T-helper 17 cell (primary cell): ENCODE measurements at places on chromosomes 16 and 17.

- H3K36me3 ChIP-seq, result no peaks in the 10 kb centered on the region
- no peak overlapping the region for H3K4me3 ChIP-seq
- H3K27ac ChIP-seq, result no peak overlapping the region
- no peak for DNase-seq
- H3K27me3 ChIP-seq, result peaks cover 32% of the 10 kb centered on the region
Observed at GRCh38 chr17:9729735-9730420, 61.5 kb downstream of the DHRS7C start.

DNA sequence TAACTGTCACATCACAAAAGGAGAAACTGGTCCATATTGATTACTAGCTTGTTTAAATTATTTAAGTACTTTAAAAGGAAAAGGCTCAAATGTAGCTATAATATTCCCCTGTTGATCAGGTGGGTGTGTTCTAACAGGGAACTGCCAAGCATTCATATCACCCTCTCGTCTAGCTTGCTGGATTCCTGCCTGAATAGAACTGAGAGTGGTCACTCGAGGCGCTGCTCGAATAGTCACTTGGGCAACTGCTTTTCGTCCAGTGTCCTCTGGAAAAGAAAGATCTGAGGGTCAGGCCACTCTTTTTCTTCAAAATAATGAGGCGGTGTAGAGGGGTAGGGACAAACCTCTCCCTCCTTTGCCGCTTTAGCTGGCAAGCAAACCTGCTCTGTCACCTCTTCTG is 36.4 kb upstream of the USP22 start:
- no peak overlapping the region for H3K27ac ChIP-seq
- no peaks in the 10 kb centered on the region for H3K4me1 ChIP-seq
- no peak overlapping the region for H3K4me3 ChIP-seq
- H3K36me3 ChIP-seq, result peaks cover 4% of the 10 kb centered on the region
- peaks cover 36% of the 10 kb centered on the region for H3K27me3 ChIP-seq

GRCh38 chr17:75917141-75917916 is 12.6 kb upstream of the MRPL38 start:
- DNase-seq, result no peak
- peaks cover 7% of the 10 kb centered on the region for H3K36me3 ChIP-seq
- H3K4me3 ChIP-seq, result peak overlapping the region; percentile 64

DNA sequence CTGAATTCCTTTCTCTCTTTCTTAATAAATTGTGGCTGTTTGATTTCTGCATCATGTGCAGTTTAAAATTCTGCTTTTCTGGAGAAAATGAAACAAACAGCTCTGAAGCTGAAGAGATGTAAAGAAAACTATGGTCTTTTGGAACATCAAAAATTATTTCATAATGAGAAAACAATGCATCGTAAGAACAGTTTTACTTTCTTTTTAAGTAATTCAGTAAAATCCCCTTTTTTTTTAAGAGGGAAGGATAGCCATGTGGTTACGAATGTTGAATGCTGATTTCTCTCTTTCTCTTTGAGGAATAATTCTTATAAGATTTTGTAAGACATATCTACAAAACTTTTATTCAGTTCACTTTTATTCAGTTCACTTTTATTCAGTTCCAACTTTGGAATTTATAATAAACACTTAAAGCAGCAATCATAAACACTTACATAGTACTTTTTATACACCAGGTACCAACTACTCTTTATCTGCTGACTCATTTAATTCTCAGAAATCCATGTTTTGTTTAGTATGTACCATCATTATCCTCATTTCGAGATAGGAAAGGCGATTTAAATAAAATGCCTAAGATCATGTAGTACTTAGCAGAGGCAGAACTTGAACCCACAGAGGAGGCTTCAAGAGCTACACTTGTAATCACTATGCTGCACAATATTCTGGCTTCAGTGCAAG is 26.6 kb downstream of the CNTNAP4 start:
- H3K4me1 ChIP-seq, result no peaks in the 10 kb centered on the region
- H3K27me3 ChIP-seq, result no peaks in the 10 kb centered on the region
- DNase-seq, result no peak
- no peak overlapping the region for H3K27ac ChIP-seq
- H3K4me3 ChIP-seq, result no peak overlapping the region

GRCh38 chr17:17783825-17784656 is 52.7 kb downstream of the SREBF1 start:
- H3K4me1 ChIP-seq, result peaks cover 15% of the 10 kb centered on the region
- DNase-seq, result no peak
- H3K36me3 ChIP-seq, result no peaks in the 10 kb centered on the region
- no peaks in the 10 kb centered on the region for H3K27me3 ChIP-seq
- H3K27ac ChIP-seq, result peak overlapping the region; percentile 75
- peak overlapping the region; percentile 91 for H3K4me3 ChIP-seq

DNA sequence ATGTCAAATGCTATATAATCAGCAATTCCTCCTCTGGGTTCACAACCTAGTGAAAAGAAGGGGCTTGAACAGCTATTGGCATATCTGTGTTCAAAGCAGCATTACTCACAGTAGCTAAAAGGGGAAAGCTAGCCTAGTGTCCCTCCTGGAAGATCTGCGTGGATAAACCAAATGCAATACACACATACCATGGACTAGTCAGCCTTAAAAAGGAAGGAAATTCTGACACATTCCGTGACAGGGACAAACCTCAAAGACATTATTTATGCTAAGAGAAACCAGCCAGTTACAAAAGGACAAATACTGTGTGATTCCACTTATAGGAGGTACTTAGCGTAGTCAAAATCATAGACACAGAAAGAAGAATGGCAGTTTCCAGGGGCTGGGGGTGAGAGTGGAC is 90.1 kb downstream of the XYLT1 start:
- peak overlapping the region; percentile 95 for H3K27ac ChIP-seq
- no peak for DNase-seq
- no peaks in the 10 kb centered on the region for H3K27me3 ChIP-seq
- H3K4me3 ChIP-seq, result no peak overlapping the region
- peaks cover 48% of the 10 kb centered on the region for H3K4me1 ChIP-seq
- no peaks in the 10 kb centered on the region for H3K36me3 ChIP-seq

DNA sequence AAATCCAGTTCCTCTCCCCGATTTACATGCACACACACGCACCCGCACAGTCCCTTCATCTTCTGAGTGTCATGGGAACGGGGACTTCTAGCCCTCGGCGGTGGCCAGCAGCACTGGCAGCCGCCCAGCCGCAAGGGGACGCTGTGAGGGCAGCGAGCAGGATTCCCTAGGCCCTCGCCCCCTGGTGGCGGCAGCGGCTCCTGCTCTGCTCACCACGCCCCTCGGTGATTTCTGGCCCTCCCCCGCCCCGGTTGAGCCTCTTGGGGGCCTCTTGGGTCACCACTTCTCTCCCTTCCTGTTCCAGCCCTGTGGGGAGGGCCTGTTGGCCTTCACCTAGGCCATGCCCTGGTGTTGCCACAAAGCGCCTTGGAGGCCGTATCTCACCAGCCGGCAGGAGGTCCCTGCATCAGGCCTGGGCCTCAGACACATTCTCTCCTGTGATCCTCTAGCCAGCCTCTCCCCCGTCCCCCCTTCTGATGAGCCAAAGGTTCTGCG is 75.2 kb upstream of the KSR1 start:
- DNase-seq, result peak; percentile 73
- peak overlapping the region; percentile 31 for H3K4me3 ChIP-seq
- H3K4me1 ChIP-seq, result peaks cover 6% of the 10 kb centered on the region
- H3K27me3 ChIP-seq, result peaks cover 34% of the 10 kb centered on the region

- no peaks in the 10 kb centered on the region for H3K27me3 ChIP-seq
- H3K4me1 ChIP-seq, result peaks cover 34% of the 10 kb centered on the region
- H3K27ac ChIP-seq, result peak overlapping the region; percentile 14
- no peak overlapping the region for H3K4me3 ChIP-seq
- DNase-seq, result no peak
Observed at GRCh38 chr17:68319410-68320162, 28.3 kb downstream of the ARSG start.

DNA sequence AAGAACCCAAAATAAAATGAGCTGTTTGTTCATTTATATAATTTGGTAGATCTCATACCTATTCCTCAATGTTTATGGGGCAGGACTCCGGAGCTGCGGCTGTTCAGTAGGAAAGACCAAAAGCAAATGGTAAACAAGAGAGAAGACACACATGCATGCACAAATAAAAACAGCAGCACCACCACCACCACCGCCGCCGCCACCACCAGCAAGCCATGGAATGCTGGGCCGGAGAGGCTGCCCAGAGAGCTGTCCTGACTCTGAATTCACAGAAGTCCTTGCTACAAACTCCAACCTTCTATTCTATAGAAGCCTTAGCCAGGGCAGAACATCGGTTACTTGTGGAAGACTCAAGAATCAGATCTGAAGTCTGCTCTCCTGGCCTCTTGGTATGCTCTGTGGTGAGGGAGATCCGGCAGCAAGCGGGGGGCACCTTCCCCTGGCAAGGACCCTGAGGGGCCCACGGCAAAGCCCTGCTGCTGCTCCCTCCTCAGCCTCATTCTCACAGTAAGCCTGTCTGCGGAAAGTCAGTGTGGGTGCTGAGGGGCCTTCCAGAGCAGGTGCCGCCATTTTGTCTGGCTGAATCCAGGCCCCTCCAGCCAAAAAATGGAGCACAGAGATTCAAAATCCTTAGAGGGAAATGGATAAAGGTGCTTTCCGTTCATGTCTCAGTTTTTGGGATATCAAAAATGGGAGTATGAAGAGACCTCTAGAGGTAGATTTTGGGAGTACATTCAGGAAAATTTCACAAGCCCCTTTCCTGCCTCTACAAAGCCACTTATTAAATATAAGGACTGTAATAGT is 6.4 kb upstream of the FOXJ1 start:
- H3K4me3 ChIP-seq, result no peak overlapping the region
- peak overlapping the region; percentile 47 for H3K27ac ChIP-seq
- H3K36me3 ChIP-seq, result peaks cover 2% of the 10 kb centered on the region
- H3K4me1 ChIP-seq, result peaks cover 47% of the 10 kb centered on the region
- no peaks in the 10 kb centered on the region for H3K27me3 ChIP-seq

DNA sequence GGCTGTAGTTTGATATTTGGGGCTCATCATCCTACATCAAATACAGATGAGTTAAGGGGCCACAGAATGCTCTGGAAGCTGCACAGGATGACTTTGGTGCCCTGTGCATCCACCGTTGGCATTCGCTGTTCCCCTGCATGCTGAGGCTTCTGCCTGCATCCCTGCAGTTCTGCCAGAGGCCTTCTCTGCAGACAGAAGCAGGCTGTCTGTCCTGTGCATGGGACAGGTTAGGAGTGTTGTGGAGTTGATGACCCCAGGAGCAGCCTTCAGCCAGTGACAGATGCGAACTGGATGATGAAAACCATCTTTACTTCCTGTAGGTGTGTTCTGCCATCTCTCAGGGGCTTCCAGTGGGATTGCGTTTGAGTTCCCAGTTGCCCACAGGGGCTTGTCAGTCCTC is 13.6 kb upstream of the TNS4 start:
- H3K27me3 ChIP-seq, result no peaks in the 10 kb centered on the region
- H3K36me3 ChIP-seq, result no peaks in the 10 kb centered on the region
- H3K27ac ChIP-seq, result peak overlapping the region; percentile 92
- H3K4me3 ChIP-seq, result peak overlapping the region; percentile 90
- peaks cover 48% of the 10 kb centered on the region for H3K4me1 ChIP-seq

GRCh38 chr17:7781429-7781828 is 52.6 kb upstream of the KDM6B start:
- no peak for DNase-seq
- H3K27me3 ChIP-seq, result peaks cover 17% of the 10 kb centered on the region
- no peak overlapping the region for H3K27ac ChIP-seq
- no peaks in the 10 kb centered on the region for H3K36me3 ChIP-seq
- H3K4me3 ChIP-seq, result no peak overlapping the region

- H3K36me3 ChIP-seq, result peaks cover 16% of the 10 kb centered on the region
- H3K4me3 ChIP-seq, result no peak overlapping the region
- no peak overlapping the region for H3K27ac ChIP-seq
- no peak for DNase-seq
Observed at GRCh38 chr17:82930924-82931698, 91.3 kb upstream of the ZNF750 start.

GRCh38 chr17:78611607-78612006 is 34.4 kb upstream of the DNAH17 start:
- no peak overlapping the region for H3K4me3 ChIP-seq
- DNase-seq, result no peak
- H3K36me3 ChIP-seq, result no peaks in the 10 kb centered on the region
- H3K27ac ChIP-seq, result no peak overlapping the region

GRCh38 chr17:82412535-82413520 is 5.3 kb upstream of the HEXD start:
- no peaks in the 10 kb centered on the region for H3K36me3 ChIP-seq
- DNase-seq, result no peak
- no peak overlapping the region for H3K27ac ChIP-seq

- H3K27me3 ChIP-seq, result no peaks in the 10 kb centered on the region
- no peak for DNase-seq
- no peak overlapping the region for H3K4me3 ChIP-seq
- peaks cover 6% of the 10 kb centered on the region for H3K4me1 ChIP-seq
- H3K27ac ChIP-seq, result no peak overlapping the region
Observed at GRCh38 chr17:56810891-56811775, 22.6 kb downstream of the C17orf67 start.

DNA sequence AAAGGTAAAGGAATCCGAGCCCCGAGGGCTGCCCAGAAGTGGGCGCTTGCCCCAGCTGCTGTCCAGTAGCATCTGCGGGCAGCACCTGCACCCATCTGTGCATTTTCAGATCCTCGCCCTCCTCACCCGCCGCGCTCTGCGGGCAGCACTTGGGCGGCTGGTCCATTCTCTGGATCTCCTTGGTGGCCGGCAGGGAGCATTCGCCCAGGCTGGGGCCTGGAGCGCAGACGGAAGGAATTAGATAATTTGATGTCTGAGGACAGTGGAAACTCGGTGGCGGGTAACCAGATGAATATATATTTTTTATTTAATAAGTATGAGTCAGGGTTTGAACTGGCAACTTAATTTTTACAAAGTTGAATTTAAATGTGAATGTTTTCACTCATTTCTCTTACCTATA is 88.5 kb downstream of the NPIPB11 start:
- no peaks in the 10 kb centered on the region for H3K4me1 ChIP-seq
- H3K36me3 ChIP-seq, result no peaks in the 10 kb centered on the region

DNA sequence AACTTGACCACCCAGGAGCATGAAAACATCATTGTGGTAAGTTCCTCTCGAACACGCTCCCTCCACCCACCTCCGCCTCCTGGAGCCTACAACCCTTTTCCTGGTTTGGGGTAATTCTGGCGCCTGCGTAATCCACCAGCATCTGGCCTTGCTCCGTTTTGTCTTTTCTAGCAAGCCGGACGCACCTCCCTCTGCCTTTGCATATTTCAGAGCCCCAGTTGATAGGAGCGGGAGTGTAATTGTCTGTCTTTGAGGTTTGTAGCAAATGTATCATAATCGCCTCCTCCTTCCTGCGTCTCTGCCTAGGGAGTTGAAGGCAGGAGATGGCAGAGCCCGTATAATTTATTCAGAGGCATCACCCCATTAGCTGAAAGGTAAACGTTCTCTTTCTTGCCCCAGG is 121.3 kb upstream of the PLCG2 start:
- peaks cover 16% of the 10 kb centered on the region for H3K4me1 ChIP-seq
- H3K27me3 ChIP-seq, result no peaks in the 10 kb centered on the region
- peak overlapping the region; percentile 45 for H3K27ac ChIP-seq

GRCh38 chr17:16887523-16888095 is 84.3 kb downstream of the TNFRSF13B start:
- no peak overlapping the region for H3K4me3 ChIP-seq
- no peaks in the 10 kb centered on the region for H3K27me3 ChIP-seq
- no peak overlapping the region for H3K27ac ChIP-seq
- H3K4me1 ChIP-seq, result no peaks in the 10 kb centered on the region

- no peak overlapping the region for H3K4me3 ChIP-seq
- DNase-seq, result no peak
- no peaks in the 10 kb centered on the region for H3K27me3 ChIP-seq
- H3K36me3 ChIP-seq, result no peaks in the 10 kb centered on the region
- peaks cover 13% of the 10 kb centered on the region for H3K4me1 ChIP-seq
Observed at GRCh38 chr16:14284371-14284770, 213.3 kb downstream of the MRTFB start.

- no peaks in the 10 kb centered on the region for H3K27me3 ChIP-seq
- H3K4me3 ChIP-seq, result no peak overlapping the region
- no peaks in the 10 kb centered on the region for H3K4me1 ChIP-seq
- DNase-seq, result no peak
- no peak overlapping the region for H3K27ac ChIP-seq
Observed at GRCh38 chr16:64771273-64771672, 350.6 kb downstream of the CDH11 start.
